ENCODE measurements at places on chromosomes 16 and 17.

DNA sequence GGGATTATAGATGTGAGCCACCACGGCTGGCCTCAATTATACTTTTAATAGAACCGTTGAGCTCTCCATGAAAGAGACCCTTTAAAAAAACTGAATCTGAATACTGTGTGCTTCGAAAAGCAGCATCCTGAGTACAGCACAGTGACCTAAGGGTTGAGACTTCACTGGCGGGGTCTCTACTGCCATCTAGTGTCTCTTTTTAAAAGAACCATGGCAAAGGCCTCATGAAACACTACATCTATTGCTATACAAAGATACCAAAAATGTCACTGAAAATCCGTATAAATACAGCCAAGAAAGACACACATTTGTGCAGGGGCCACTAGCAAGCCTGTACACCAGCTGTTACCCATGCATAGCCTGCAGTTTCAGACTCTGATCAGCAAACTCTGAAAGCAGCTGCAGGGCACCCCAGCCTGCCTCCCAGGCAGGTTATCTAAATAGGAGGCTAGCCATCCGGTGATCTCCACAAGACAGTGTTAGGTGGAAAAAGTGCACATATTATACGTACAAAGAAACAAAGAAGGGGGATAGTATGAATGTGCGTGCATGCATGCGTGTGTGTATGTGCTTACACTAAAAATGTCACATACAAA, 35.3 kb downstream of the NPLOC4 start:
- peak; percentile 75 for DNase-seq

DNA sequence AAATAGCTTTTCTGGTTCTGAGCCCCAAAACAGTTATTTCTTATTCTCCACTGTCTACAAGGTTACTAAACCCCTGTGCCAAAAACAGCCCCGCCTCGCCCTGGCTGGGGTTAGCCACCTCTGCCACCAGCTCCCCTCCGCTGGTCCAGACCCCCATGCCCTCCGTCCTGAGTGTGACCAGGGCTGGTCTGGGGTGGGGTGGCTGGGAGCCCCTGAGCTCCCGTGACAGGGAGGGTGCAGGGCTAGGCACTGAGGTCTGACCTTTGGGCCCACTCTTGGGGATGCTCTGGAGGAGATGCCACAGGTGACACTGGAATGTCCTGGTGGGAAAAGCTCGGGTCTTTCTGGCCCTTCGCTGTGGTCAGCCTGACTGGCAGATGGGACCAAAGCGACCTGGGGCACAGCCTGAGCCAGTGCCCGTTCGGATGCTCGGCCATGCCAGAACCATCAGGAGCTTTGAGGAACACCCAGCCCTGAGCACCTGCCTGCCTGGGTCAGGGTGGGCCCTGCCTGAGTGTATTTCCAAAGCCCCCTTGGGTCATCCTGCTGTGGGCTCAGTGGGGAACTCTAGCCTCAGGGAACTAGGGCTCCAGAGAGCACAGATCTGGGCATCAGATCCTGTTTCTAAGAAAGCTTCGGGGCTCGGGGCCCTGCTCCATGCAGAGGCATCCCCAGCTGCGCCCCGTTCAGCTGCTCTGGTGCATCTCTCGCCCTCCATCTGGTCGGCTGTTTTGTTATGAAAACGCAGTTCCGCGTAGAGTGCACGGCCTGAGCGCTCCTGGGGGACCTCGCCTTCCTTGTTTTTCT, 72.1 kb upstream of the GNG13 start:
- no peak for DNase-seq

DNA sequence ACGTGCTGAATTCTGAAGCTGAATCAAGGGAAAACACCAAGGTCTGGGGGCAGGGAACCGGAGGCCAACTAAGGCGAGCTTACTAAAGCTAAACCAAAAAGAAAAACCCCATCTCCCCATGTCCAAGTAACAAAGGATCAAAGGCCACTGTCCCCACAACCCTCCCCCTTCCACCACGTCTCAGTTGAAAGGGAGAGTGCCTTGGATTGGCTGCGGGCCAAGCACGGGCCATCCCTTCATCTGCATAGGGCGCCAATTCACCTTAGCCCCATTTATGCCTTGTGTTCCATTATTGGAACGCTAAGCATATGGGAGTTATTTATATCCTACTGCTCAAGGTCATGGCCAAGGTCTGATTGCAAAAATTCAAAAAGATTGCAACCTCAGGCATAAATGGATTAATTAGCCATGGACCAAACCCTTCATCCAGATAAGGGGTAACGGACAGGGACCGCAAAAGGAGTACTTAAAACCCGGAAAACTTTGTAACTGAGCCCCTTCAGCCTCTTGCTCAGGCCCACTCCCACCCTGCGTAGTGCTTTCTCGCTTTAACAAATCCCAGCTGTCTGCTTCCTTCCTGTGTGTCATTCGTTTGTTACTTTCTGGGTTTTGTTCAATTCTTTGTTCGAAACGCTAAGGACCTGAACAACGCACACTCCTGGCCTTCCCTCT, 740 bp upstream of the ATP6V0D1 start:
- DNase-seq, result peak; percentile 33

GRCh38 chr17:59565959-59566324, 532 bp downstream of the DHX40 start:
- DNase-seq, result peak; percentile 72

GRCh38 chr17:62566996-62567578, 60.4 kb upstream of the MRC2 start:
- DNase-seq, result no peak

GRCh38 chr16:17343028-17343427, 127.7 kb downstream of the XYLT1 start:
- peak; percentile 70 for DNase-seq
